Amniotic epithelial cell (primary cell): ENCODE measurements at places on chromosomes 2 and 18.

- DNase-seq = no peak
Observed at GRCh38 chr2:42757981-42758740, 5.8 kb downstream of the OXER1 start.

- peak; percentile 49 for DNase-seq
Observed at GRCh38 chr2:101328474-101329007, 20.0 kb upstream of the RNF149 start.

- DNase-seq = no peak
Observed at GRCh38 chr2:213241817-213242216, 42.4 kb upstream of the SPAG16 start.

DNA sequence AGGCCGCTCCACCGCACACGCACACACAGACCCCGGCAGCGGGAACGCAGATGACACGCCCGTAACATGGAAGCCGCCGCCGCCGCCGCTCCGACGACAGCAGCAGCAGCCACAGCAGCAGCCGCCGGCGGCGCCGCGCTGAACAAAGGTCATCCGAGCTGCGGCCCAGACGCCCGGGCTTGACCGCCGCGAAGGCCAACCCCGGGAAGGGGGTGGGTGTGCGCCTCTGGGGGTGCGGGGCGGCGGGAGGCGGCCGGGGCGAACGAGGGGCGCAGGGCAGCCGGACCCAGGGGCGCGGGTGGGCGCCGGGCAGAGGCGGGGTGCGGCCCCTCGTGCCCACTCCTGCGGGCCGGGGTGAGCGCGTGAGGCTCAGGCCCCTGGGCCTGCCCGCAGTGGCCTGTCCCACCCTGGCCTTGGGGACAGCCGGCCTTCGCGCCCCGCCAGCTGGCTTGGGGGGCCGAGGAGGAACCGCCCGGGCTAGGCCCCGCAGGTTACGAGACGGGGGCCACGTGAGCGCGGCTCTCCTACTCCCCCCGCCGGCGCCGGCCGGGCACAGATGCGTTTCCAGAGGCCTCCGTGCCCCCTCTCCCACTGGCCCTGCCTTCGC lies 1.0 kb upstream of the ZNF532 start:
- DNase-seq = no peak

DNA sequence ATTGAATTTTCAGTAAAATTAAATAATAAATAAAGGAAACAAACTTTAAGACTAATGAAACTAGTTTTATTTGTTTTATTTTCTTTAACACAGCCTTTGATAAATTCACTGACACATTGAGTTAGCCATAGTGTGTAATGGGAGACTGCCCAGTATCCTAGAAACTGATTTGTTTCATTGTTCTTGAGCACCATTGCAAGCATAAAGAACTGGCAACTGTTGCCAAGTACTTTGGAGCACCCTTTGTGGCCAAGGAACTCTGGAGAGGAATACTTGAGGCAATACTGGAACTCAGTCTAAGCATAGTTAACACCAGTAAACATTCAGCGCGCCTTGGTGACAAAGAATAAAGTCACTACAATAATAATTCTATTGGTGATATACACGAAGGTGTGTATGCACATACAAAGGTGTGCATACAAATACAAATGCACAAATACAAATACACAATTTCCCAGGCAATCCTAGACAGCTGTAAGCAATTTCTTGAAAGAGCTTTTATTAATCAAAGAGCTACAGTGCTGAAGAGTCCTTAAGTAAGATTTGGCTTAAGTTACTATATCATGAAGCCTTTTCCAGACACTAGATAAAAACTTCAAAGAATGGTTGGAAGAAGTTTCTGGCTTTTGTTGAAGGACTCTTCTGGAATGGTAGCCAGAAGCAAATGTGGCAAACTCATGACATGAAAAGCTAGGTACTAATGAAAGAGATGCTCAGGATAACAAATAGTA lies 1371.2 kb downstream of the LRP1B start:
- DNase-seq = no peak
